Globus pallidus (tissue), 1 donor: ENCODE measurements at places on chromosomes 3 and 15.

- no peak for DNase-seq
Observed at GRCh38 chr3:128804811-128805155, 74.6 kb upstream of the ACAD9 start.

DNA sequence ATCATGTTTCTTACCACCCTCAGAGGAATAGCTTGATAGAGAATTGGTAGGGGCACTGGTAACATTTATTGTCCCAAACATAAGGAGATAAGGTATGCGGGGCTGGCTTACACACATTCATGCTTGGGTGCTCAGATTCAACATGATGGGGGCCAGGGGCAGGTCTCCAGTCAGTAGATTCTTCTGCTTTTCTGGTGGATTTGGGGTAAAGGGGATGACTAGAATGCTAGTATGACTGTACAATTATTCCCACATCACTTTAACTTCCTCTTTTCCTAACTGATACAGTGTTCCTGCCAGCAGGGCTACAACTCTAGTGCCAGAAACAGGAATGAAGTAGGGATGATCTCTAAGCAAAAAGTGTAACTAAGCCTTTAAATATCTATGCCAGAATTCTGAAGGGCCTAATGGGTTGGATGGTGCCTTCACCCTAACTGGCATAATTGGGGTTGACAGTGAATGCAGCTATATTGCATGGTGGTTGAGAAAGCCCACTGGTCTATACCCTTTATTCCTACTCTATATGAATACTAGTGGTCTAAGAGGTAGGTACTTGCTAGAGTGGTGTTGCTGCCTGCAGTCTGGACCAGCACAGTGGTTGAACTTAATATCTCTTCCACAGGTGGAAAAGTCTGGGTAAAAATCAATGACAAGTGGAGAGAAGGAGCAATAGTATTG, 117.4 kb downstream of the IL12A start:
- DNase-seq: no peak

- DNase-seq: no peak
Observed at GRCh38 chr3:64000453-64001055, 22.7 kb downstream of the PSMD6 start.

GRCh38 chr15:101315736-101316135, 20.7 kb upstream of the SNRPA1 start:
- no peak for DNase-seq

GRCh38 chr3:81788610-81789009, 27.2 kb upstream of the GBE1 start:
- no peak for DNase-seq

- no peak for DNase-seq
Observed at GRCh38 chr15:56017920-56018319, 24.5 kb upstream of the NEDD4 start.

- no peak for DNase-seq
Observed at GRCh38 chr15:79078763-79079410, 11.7 kb downstream of the RASGRF1 start.

DNA sequence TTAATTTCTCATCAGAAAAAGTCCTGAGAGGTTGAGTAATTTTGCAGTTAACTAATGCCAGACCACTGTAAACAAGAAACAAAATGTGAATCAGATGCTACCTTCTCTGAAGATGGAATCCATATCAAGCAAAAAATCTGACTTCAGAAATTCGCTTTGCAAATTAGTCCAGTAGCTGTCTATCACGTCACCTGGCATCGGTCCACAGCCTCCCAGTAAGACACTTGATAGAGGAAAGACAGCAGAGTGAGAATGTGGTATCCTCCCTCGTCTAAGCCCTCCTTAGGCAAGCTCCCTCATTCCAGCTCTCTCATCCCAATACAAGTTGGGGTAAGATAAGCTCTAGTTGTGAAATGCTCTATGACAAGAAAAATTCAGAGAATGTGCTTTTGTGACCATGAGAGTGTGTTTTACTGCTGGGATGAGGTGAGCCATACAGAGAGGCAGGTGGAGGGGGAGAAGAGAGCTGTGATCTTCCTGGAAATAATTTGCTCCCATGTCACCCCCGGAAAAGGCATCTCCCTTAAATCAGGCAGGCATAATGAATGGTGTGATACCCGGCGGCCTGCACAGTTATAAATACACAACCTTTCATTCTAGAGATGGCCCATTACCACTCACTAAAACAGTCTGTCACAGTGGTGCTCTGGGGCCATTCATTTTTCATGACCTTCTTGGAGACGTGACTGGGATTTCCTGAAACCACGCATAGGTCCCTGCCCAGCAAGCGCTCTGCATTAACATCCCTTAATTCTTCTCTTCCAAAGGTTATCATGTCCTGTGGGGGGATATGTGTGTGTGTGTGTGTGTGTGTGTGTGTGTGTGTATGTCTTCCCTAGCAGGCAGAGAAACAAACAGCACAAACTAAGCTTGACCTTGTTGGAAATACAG, 602.0 kb upstream of the KCNMB2 start:
- DNase-seq: no peak

DNA sequence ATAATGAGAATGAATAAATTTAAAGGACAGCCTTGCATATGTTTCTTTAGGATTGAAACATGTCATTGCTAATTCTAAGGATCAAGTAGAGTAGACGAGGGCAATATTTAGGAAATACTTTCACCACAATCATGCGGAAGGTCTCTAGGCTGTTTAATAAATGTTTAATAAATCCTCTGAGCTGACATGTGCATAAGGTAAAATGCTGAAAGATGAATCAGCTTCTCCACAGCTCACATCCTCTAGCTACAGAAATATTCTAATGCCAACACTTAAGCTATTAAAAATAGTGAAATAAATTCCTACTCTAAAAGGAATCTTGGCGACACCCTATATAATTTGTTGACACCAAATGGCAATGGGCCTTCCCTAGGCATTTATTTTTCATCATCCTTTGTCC, 407.3 kb downstream of the TBL1XR1 start:
- DNase-seq: no peak

GRCh38 chr3:104368760-104369159, 997.9 kb upstream of the ALCAM start:
- DNase-seq: no peak

DNA sequence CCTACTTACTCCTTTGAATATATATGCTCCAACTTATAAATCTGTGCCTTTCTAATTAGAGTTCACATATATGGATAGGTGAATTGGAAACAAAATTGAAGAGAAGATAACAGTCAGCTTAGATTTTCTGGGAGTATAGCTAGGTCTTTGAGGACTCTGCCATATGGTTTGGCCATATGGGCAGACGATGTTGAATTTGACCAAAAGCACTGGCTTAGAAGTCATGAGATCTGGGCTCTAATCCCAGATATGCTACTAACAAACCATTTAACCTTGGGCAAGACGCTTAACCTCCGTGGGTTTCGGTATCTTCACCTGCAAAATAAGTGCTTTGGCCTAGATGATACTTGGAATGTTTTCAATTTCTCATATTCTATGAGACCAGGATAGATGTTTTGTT, 154.1 kb downstream of the LSAMP start:
- DNase-seq: no peak

- DNase-seq: no peak
Observed at GRCh38 chr15:76327191-76328105, 9.1 kb upstream of the ISL2 start.

DNA sequence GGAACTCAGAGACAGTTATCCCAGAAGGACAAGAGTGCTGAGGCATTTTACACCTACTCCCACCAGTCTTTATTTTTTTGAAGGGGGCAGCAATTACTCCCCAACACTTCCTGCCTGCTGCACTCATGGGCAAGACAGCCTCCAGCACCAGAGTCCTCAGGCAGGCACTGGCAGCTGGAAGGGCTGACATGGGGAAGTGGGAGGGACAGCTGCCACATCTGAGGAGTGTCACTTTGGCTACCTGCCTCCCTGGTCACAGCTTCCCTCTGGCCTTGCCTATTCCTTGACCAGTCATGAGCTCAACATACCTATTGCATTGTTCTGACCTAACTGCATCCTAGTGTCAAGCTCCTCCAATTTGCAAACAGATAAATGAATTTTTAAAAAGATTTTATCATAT, 10.2 kb upstream of the LACTB start:
- no peak for DNase-seq

DNA sequence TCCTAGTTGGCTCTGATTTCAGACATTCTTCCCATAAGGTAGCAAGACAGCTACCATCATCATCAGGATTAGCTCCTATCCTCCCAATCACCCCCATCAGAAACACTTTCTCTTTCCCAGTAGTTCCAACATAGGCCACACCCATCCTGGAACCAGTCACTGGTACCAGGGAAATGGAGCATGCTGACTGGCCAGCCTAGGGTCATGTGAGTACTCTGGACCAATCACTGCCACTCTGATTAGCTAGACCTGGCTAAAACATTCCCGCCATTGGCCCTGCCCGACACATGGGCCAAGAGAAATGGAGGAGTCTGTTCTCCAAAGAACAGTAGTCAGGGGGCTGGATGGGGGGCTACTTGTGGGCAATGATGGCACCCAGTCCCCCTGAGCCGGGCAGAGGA, 12.4 kb downstream of the EFCC1 start:
- DNase-seq: no peak

GRCh38 chr3:49718858-49719213, 648 bp downstream of the AMIGO3 start:
- DNase-seq: no peak
